ENCODE measurements at places on chromosomes 16 and 17.

- DNase-seq = no peak
Observed at GRCh38 chr17:78325076-78325687, 34.7 kb downstream of the SOCS3 start.

DNA sequence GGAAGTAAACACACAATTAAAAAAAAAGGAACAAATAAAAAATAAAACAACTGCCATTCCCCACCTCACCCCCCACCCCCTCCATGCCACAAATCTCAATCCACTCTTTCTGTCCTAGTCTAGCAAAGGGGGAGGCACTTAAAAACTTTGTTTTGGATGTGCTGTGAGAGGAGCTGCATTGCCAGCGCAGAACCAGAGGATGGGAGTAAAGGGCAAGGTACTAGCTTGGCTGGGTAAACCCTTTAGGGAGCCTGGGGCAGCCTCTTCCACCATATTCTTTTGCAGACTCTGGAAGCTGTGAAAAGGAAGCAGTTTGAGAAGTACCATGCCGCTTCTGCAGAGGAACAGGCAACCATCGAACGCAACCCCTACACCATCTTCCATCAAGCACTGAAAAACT is 1.4 kb downstream of the MRPS7 start:
- no peak for DNase-seq

DNA sequence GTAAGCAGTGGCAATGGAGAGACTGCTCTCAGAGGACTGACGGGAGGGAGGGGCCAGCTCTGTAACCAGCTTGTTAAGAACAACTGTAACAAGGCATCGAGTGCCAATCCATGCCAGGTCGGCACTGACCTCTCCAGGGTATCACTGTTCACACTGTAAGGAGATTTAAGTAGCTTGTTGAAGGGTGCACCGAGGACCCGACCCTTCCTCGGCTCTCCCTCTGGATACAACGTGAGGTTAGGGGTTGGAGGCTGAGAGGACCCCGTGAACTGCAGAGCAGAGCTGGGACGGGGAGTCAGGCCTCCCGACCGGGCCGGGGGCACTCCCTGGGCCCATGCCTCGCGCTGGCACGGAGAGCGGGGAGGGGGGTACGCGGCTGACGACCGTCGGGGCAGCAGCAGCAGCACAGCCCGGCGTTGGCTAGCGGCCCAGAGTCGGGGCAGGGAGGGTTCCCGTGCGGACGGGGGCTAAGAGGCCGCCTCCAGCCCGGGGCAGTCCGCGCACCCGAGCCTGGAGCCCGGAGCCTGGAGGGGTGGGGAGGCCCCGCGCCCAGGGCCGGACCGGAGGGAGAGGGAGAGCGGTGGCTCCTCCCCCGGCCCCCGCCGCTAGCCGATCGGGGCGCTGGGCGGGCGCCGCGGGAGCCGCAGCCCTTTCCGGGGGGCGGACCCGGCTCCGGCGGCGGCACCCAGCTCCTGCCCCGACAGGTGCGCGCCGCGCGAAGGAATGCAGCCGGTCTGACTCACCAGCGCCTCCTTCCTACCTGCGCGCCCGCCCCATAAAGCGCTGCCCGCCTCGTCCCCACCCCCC is at the start of gene ITGB4:
Gene ITGB4, plus strand, starts transcription at position 804 of the 807 bp plus-strand sequence. CDS start 3,245 bp downstream, outside the sequence.
- DNase-seq = peak; percentile 74

- no peak for DNase-seq
Observed at GRCh38 chr17:40310882-40311391, 2.0 kb downstream of the RARA start.

DNA sequence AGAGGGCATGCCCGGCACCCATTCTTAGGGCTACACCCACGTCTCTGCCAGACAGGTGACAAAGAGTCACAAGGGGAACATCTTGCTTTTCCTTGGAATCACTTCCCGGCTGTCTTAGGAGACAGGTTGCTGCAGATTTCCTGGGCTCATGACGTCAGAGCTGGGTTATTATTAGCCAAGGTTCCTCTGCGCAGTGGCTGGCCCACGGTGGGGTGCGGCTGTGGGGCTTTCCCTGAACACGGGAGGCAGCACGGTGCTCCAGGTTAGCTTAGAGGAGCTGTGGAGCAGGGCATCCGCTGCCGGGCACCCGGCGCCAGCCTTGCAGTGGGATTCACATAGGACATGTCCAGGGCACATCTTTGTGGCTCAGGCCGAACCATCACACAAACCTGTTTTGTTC is 118.0 kb upstream of the PLCG2 start:
- no peak for DNase-seq

DNA sequence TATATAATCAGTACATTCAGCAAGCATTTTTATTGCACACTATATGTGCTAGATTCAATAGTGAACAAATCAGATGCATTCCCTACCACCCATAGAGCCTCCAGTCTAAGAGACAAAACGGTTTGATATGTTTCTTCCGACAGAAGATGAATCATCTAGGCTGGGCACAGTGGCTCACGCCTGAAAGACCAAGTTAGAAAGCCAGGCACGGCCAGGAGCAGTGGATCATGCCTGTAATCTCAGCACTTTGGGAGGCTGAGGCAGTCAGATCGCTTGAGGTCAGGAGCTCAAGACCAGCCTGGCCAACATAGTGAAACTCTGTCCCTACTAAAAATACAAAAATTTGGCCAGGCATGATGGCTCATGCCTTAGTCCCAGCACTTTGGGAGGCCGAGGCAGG is 18.3 kb upstream of the COPRS start:
- DNase-seq = no peak

GRCh38 chr16:77555126-77555525 is 120.3 kb upstream of the ADAMTS18 start:
- no peak for DNase-seq

- DNase-seq = no peak
Observed at GRCh38 chr17:51133365-51133764, 12.7 kb upstream of the SPAG9 start.

DNA sequence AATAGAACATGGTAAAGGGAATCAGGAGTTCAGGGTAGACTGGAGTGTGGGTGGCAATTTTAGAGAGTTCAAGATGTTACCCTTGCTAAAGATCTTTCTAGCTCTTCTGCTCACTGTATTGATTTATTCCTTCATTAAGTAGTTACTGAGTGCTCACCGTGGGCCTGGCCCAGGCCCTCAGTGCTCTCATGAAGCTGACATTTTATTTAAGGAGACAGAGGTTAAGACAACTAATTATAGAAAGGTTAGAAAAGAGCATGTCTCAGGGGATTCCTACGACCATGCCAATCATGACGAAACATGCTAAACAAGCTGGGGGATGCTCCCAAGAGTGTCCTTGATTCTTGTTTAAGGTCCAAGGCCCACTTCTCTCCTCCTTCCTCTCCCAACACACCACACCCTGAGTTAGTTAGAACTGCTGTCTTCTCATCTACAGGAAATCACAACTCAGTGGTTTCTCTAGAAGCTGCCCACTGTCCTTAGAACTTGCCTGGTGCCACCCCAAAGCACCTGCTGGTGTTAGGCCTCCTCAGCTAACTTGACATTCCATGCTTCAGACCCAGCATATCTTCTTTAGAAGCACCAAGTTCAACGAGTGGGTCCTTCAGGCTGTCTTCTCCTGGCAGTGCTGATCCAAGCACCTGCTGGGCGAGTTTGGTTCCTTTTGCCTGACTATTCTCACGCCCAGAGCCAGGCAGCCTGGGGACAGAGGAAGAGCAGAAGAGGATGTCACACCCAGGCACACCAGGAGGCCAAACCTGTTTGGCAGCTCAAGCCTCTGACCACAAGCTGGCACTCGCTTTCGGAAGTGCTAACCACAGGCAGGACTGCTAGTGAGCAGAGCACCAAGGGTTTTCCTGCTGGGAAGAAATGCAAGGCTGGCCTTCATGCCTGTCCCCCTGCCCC is 79.0 kb downstream of the GAS7 start:
- DNase-seq = no peak

DNA sequence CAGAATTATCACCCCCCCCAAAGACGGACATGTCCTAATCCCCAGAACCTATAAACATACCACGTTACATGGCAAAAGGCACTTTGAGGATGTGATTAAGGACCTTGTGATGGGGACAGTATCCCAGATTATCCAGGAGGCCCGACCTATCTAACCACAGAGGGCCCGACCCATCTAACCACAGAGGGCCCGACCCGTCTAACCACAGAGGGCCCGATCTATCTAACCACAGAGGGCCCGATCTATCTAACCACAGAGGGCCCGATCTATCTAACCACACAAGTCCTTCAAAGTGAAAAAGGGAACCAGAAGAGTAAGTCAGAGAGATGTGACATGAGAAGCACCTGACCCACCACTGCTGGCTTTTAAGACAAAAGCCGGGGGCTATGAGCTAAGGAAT is 56.8 kb downstream of the ANKFY1 start:
- no peak for DNase-seq

DNA sequence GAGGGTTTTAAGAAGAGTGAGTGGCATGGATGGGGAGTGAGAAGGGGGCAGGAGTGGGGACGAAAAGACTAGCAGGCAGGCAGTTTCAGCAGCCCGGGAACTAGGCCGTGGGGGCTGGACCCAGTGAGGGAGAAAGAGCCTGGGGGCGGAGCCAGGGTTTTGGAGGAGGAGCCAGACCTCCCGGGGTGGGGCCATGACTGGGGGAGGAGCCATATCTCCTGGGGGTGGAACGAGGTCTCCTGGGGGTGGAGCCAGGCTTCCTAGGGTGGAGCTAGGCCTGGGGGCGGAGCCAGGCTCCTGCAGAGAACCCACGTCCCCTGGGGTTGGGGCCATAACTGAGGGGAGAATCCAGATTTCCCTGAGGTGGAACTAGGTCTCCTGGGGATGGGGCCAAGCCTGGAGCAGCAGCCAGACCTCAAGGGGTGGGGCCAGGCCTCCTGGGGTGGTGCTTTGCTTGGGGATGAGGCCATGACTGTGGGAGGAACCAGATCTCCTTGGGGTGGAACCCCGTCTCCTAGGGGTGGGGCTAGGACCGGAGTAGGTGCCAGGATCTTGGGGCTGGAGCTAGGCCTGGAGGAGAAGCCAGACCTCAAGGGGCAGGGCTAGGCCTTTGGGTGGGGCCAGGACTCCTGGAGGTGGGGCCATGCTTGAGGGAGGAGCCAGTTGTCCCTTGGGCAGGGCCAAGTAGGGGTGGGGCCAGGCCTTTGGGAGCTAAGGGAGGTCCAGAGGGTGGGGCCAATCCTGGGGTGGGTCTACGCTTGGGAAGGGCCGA is 41.7 kb upstream of the JPH3 start:
- no peak for DNase-seq

DNA sequence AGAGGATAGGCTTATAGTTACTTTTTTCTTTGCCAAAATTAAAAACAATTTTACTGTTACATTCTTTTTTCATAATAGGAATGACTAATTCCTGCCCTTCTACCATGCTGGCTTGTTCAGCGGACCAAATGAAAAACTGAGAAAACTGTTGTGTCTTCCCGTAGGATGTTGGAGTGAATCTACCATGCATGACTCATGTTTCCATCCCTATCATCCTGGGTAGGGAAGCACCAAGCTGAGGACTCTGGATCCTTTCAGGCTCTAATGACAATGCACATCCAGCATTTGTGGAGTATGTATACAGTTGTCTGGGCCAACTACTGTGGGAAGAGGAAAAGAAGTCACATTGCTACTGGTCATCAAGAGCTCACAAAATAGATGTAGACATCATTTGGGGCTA is 41.1 kb upstream of the DHX8 start:
- no peak for DNase-seq

DNA sequence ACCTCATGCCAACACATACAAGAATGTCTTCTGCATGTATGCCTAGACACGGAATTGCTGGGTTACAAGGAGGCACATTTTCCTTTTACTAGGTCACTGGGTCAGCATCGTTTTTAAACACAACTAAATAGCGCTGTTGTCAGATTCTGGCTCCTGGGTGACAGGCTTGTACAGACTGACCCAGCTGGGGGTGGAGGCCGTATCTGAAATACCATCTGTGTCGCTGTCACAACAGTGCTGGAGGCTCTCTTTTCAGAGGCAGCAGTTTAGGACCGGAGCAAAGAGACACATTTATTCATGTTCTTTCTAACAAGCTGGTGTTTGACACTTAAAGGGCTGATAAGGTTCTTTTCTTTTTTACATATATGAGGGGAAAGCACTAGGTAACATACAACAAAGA is 403.0 kb upstream of the ASIC2 start:
- DNase-seq = no peak

GRCh38 chr17:40291281-40291664 is 3.6 kb downstream of the CDC6 start:
- DNase-seq = no peak

DNA sequence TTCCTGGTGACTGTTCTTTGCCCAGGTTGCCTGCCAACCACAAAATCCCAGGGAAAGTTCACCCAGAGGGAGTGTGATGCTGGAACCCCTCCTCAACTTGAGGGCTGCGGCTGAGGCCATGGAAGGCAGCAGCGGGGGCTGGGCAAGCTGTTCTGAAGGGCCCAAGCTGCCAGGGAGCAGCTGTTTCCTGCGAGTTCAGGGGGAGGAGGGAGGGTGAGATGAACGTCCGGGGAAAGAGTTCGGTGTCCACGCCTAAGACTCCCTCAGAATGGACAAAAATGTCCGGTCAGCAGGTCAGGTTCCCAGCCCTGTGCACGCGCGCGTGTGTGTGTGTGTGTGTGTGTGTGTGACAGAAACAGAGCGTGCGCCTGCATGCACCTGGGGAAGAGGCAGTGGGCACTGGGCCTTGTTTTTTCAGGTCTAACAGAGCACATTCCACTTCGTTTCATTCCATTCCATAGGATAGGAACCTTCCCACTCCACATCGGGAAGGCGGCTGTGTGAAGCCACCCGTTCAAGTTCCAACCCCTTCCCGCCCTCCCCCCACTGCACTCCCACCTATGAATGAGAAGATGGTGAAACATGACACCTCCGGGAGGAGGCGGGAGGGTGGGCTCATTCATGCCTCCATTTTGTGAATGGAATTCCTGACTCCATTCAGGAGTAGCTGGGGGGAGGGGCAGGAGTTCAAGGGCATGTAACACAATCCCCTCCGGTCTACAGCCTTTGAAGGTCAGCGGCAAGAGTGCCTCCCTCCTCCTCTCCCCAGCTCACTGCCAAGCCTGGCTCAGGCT is 15.7 kb downstream of the ETV4 start:
- DNase-seq = no peak

- no peak for DNase-seq
Observed at GRCh38 chr16:67996666-67997065, 2.6 kb downstream of the DPEP2 start.

DNA sequence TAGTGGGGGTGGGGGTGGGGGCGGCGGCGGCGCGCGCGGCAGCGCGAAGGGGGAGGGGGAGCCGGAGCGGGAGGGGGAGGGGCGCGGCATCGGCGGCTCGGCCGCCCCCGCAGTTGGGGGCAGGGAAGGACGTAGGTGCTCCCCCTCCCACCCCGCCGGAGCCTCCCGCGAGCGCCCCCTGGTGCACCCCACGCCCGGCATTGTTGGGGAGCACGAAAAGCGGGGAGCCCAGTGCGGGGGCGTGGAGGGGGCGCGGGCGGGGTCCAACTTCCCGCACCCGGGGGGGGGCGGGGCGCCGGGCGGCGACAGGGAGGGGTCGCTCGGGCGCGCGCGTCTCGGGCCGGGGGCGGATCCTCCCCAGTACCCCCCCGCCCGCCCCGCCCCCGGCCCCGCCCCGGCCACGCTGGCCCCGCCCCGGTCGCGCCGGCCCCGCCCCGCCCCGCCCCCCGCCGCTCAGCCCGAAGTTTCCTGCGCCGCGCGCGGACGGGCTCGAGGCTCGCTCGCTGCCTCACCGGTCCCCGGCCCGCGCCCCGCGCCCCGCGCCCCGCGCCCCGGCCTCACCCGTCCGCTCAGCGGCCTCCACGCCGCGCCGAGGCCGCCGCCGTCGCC is at the start of gene CACNA1H:
Gene CACNA1H, plus strand, starts transcription at position 456 of the 609 bp plus-strand sequence. CDS start 632 bp downstream, outside the sequence.
- DNase-seq = peak; percentile 82

GRCh38 chr17:64531955-64532371 is 25.2 kb downstream of the CEP95 start:
- no peak for DNase-seq
